ENCODE measurements at places on chromosomes 1 and 21.

DNA sequence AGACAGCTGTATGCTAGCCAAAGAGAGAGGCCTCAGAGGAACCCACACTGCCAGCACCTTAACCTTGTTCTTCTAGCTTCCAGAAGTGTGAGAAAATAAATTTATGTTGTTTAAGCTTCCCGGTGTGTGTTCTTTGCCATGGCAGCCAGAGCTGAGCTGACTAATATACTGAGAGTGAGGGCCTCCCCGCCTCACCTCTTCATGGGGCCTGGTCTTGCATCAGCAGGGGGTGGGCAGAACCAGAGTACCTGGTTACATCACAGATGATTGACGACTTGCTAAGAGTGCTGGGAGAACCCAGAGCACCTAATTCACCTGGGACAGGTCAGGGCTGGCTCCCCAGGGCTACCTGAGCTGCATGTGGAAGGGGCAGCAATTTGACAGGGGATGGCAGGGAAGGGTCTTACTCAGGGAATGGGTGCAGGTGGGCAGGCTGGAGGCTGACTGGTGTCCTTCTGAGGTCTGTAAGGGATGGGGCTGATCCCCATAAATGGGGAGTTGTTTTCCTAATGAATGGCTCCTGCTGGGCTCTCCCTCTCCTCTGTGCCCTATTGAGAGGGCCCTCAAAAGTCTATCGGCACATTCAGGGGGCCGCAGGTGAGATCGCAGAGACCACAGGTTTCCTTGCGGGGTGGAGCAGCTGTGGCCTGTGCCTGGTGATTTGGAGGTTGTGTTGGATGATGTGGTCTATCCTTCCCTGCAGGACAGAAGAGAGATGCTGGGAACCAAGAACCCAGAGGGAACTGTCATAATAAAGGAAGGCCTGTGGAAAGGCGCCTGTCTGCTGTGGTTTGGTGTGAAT, 60.6 kb upstream of the ETV3 start:
- DNase-seq, result no peak

- no peak for DNase-seq
Measured at GRCh38 chr1:169595764-169596711, 9.8 kb upstream of the F5 start.

- no peak for DNase-seq
Measured at GRCh38 chr1:153801028-153801625, 25.9 kb downstream of the SLC27A3 start.

DNA sequence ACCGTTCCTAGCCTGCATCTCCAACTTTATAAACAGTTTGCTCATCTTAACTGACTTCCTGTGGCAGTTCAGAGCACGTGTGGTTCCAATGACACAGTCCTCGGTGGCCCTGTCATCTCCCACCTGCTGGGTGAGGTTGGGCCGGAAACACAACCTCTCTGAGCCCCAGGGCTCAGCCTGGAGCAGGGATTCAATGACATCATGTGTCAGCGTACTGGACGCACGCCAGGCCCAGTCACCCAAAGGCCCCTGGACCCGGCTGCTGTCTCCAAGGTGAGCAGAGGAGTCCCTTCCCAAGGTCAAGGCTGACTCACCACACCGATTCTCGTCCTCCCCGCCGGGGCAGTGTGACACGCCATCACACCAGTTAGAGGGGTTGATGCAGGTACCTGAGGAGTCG, 19.9 kb downstream of the TMPRSS2 start:
- no peak for DNase-seq

DNA sequence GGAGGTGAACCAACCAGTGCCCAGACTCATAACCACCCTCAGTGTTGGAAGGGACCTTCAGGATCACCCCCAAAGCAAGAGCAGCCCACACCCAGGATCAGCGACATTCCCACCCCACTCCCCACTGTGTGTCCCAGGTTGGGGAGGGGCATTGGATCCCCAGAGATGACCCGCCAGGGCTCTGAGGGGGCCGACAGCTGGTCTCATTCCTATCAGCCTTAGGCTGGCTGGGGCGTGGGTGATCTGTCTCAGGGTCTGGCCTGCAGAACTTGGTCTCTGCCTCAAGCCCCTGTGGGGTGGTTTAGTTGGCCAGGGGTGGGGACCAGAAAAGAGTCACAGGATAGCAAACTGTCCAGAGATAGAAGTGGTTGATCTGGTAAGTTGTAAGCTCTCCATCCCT, 7.8 kb upstream of the BSND start:
- DNase-seq, result no peak

- no peak for DNase-seq
Measured at GRCh38 chr1:119797606-119798005, 13.7 kb downstream of the REG4 start.

- no peak for DNase-seq
Measured at GRCh38 chr1:5941671-5942070, 50.6 kb downstream of the NPHP4 start.

DNA sequence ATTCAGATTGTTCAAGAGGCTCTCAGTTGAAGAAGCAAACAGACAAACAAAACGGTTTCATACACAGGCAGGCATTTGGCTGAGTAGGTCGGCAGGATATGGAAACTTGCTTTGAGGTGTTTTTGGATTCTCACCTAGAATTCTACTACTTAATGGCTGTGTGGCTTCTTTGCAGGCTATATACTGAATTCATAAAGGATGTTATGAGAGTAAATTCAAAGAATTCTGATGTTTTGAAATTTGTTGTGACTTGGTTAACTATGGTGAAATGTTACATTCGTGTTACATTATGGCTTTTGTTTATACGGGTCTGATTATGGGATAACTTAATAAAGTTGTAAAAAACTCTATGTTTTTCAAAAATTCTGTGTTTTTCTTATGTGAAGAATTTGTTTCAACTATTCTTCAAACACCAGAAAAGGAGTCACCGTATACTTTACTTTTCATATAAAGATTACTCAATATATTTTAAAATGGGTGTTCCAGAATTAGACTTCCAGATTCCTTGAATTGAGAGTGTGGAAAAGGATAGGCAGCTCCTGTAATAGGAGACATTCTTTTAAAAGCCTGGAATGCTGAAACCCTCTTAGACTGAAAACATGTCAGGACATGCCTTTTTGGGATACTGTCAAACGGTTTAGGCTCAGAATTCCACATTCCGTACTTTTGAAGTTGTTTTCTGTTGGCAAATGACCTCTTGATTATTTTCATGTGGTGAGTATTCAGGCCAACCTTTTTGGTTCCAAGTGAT, 8.2 kb upstream of the IRF2BP2 start:
- DNase-seq, result peak; percentile 39

GRCh38 chr1:98001764-98002163, 80.9 kb upstream of the DPYD start:
- DNase-seq, result no peak

GRCh38 chr1:219837274-219837993, 90.9 kb downstream of the SLC30A10 start:
- DNase-seq, result peak; percentile 51

DNA sequence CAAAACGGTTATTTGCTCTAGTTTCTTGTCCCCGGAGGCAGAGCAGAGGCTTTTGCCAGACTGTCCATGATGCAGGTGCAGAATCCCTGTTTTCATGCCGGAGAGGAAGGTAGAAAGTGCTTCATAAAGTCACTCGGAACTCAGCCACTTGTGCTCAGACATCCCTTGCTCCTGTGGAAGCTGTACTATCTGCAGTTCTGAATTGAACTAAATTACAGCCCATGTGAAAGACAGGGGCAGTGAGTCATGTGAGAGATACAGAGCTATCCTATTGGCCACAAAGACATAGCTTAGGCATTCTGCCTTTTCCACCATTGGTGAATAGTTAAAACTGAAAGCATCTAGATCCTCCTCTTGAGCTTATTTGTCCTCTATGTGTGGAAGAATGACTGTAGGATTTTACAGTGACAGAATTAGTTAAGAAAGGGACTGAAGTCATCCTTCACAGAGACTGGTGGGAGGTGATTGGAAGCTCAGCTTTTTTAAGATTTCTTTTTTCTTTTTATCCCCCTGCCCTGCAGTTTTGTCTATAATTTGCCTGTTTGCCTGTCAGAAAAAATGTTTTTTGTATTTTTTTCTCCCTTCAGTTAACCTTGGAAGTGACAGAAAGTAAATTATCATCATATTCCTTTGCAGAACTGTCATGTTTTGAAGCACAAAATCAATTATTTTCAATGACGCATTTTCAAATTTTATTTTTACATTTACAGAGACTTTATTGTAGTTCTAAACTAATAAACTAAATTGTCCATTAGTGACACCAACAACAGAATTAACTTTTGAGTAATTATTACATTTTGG, 298.6 kb downstream of the PTPRC start:
- DNase-seq, result no peak

DNA sequence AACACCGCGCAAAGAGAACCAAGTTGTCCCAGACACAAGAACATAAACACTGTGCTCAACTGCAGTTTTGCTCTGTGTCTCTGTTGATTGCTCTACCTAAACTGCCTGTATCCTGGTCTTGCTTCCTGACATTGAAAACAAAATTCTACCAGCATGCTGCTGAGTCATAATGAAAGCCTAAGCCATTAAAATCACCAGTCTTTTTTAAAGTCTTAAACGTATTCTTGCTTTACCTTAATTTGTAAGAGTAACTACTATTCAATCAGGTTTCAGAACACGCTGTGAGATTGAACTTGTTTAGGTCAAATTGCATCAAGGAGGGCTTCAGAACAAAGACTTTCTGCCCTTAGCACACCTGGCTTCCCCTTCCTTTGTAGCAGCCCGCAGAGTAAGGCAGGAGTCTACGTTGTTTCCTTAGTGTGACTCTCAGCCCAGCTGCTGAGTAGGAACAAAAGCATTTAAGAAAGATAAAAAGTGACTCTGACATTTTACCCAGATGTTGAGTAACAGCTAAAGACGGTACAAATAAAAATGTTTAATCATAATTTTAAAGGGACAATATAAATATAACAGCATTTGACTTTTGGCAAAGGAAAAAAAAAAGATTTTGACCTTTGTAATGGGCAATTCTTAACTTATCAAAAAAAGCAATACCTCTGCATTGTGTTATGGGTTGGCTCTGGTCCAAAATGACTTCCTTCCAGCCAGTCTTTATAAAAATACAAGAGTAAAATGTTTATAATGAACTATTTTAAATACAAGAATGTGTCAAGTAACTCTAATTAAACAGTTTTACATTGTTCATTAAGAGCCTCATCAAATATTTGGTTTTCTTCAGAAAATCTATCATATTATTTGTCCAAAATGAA, 186.9 kb upstream of the ADGRL4 start:
- no peak for DNase-seq

DNA sequence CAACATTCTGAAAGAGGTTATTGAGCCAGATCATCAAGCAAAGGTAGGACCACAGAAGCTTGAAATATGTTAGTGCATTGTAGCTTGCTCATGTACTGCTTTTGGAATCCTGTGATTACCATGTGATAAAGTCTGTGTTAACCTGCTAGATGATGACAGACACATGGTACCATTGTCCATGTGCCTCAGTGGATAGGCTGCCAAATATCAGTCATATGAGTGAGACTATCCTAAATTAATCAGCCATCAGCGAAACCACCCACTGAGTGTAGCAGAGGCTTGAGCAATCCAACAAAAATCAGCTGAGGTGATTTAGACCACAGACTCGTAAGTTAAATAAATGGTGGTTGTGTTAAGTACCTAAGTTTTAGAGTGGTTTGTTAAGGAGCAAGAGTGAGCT, 32.7 kb upstream of the CRB1 start:
- DNase-seq, result no peak

- no peak for DNase-seq
Measured at GRCh38 chr21:45251635-45252447, 35.9 kb downstream of the POFUT2 start.

- no peak for DNase-seq
Measured at GRCh38 chr1:102182603-102183260, 186.0 kb upstream of the OLFM3 start.

- DNase-seq, result no peak
Measured at GRCh38 chr1:161162806-161163205, 3.4 kb upstream of the PPOX start.

- DNase-seq, result no peak
Measured at GRCh38 chr1:82317671-82318070, 516.9 kb downstream of the ADGRL2 start.

GRCh38 chr1:39696448-39696847, 5.2 kb upstream of the HPCAL4 start:
- no peak for DNase-seq

DNA sequence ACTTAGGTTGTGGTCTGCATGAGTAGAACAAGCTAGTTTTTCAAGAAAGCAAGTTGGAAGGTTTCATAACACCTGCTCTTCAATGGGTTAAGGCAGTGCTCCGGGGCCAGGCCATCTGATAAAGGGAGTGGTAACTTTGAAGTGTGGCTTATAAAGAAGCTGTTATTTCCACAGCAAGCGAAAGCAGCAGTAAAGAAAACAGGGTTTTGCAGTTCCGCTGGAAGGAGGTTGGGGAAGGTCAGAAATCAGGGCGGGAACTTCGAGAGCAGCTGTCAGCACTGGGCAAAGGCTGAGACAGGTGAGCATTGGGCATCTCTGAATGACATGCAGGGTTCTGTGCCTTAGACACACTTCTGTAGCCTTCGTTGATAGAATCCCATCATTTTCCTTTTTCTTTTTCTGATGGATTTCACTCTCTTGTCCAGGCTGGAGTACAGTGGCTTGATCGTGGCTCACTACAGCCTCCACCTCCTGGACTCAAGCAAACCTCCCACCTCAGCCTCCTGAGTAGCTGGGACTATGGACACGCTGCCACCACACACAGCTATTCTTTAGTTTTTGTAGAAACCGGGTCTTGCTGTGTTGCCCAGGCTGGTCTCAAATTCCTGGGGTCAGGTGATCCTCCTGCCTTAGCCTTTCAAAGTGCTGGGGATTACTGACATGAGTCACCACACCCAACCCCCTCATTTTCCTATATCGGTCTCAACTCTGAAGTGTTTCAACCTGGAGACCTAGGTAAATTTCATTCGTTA, 20.5 kb downstream of the TMEM51 start:
- no peak for DNase-seq

DNA sequence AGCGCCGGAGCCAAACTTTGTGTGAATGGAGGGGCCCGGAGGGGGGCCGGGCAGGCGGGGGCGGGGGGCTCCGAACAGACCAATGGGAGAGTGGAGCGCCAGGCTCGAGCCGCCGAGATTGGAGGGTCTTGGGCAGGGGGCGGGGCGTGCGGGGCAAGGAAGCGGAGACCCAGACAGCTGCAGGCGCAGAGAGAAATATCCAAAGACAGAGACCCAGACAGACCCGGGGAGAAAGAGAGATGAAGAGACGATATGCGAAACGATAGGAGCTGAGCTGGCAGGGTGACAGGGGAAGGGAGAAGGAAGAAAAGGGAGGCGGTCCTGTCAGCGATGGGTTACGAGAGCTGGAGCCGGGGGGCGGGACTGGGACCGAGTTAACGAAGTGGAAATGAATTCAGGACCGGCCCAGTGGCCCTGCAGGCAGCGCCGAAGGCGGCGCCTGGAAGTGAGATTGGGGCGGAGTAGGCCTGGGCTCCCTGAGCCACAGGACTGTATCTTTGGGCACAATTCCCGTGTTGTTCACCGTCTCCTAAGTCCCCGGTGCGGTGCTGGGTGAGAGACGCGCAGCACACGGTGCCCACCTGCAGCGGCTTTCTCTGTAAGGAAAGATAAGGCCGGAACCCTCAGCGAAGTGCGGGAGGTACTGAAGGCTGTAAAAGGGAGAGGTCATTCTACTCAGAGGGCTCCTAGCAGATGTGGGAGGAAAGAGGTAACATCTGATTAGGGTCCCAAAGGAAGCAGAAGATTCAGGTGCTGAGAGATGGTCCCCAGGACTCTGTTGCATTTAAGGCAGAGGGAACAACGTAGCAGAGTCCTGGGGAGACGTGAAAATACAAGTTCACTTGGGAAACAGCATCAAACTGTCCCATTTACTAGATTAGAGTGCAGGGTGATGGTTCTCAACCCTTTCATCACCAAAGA, 543 bp upstream of the KCNJ10 start:
- DNase-seq, result peak; percentile 72
